ENCODE measurements at places on chromosomes 3 and 15.

GRCh38 chr3:113620091-113620490 lies 76.4 kb downstream of the USF3 start:
- DNase-seq, result no peak

DNA sequence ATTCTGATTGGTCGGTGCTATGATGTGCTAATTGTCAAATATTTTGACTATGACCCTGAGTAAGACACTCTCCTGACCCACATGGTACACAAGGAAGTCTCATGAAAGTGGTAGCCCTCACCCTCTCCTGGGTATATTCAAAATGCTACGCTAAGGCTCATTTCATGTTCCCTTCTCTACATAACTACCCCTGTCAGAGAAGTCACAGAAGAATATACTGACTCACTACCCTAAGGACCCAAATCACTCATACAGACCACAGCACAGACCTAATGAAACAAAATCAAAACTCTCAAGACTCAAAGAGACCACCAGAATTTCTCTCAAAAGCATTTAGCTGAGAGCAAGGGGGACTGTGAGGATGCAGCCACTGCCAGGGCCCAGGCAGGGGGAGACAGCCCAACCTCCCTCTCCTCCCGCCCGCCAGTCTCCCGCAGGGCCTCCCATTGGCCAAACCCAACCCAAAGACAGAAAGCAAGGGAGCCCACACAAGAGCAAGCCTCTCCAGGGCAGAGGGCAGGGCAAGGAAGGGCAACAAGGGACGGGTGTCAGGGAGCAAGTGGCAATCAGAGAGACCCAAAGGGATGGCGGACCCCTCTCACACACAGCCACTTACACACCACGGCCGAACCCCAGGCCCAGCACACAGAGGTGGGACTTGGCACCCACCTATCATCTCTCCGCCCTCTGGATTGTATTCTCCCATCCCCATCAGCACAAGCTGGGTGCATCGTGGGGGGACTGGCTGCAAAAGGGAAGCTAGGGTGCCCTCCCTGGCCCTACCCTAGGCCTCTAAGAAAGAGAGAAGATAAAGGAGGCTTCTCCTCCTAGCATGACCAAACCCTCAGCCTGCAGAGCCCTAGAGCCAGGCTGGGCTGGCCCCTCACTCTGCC lies 41.6 kb downstream of the MEGF11 start:
- DNase-seq, result no peak

- DNase-seq, result no peak
These were observed 151.4 kb downstream of the THRB start for GRCh38 chr3:24343084-24343783.

DNA sequence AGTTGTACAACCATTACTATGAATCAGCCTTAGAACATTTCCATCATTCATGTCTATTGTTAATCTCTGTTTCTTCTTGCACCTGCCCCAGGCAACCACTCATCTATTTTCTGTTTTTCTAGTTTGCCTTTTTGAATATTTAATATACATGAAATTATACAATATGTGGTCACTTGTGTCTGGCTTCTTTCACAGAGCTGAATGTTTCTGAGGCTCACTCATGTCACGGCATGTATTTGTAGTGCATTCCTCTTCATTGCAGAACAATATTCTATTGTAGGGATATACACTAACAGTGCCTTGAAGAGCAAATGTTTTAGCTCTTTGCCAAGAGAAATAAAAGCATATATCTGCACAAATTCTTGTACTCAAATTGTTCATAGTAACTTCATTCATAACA lies 32.9 kb downstream of the CERS3 start:
- no peak for DNase-seq
